ENCODE measurements at places on chromosomes 2 and 18.

DNA sequence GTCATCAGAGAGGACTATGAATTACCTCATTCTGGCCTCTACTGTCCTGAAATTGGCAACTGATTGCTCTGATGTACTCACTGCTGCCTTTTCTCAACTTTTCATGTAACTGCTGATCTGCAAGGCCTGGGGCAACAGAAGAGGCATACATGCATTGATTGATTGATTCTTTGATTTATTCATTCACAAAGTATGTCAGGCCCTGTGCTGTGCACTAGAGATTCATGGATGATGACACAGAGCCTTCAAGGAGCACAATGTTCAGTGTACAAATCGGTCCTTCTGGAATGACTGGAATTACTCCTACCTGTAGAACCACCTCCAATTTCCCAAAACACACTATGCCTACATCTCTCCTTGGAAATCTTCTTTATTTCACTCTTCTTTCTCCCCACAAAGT lies 111.3 kb downstream of the LRATD1 start:
- DNase-seq, result no peak

DNA sequence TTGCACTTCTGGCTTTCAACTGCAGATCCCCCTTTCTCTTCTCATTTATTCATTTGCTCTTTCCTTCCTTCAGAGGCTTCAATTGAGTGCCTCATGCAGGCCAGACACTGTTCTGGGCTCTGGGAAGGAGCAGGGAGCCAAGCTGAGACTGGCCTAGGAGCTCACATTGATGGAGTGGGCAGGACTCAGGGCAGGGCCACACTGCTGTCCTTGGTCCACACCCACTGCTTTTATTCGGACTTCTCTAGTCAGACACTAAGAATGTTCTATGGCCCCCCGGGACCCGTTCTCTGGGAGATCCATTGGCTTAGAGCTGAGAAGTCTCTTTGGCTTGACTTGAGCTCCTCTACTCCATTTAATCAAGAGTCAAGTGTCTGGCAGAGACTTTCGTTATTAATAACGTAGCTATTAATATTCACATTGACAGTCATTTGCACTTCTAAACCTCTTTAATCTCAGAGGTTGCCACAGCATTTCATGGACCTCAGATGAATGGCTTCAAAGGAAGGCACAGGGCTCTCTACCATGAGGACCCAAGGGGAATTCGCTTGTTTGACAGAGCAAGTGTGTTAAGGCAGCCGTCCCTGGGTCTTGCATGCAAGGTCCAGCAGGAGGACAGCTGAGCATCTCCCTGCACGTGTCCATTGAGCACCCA lies 20.1 kb downstream of the SH3RF3 start:
- no peak for DNase-seq

- DNase-seq, result no peak
Measured at GRCh38 chr2:98545591-98545990, 62.7 kb downstream of the COA5 start.

- DNase-seq, result no peak
Measured at GRCh38 chr18:32549248-32550110, 78.8 kb upstream of the GAREM1 start.

DNA sequence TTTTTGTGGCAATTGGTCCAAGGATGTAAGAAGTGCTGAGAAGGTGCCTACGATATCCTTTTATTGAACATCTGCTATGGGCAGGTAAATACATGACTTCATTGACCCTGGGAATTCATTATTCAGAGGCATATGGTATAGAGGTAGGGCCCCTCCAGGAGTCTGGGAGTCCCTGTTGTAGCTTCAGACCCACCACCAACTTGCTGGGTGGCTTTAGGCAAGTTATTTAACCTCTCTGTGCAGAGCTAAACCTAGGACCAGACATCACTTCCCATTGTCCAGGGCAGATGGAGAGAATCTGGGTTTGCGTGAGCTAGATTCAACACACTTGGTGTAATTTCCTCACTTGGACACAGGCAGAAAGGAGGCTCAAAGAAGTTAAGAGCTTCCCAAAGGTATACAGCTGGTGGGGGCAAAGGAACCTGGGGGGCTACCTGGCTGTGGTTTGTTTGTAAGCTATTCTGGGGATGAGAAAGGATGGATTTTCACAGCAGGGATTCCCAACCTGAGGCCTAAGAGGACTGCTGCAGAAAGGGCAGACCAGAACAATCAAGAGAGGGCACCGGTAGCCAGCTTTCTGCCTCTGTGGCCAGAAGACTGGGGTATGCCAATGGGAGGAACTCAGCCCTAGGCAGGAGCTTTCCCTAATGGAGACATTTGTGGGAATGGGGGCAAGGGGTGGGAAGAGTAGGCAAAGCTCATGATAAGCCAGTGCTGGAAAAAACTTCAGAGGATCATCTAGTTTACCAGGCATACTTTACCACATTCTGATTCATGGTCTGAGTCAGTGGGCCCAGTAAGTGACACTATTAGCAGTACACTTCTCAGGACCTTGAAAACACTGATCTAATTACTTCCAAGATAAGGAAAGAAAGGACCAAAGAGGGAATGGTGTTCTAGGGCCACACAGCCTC lies 102.7 kb upstream of the SMAD2 start:
- peak; percentile 11 for DNase-seq

GRCh38 chr2:164014068-164014731 lies 278.4 kb upstream of the FIGN start:
- DNase-seq, result no peak

DNA sequence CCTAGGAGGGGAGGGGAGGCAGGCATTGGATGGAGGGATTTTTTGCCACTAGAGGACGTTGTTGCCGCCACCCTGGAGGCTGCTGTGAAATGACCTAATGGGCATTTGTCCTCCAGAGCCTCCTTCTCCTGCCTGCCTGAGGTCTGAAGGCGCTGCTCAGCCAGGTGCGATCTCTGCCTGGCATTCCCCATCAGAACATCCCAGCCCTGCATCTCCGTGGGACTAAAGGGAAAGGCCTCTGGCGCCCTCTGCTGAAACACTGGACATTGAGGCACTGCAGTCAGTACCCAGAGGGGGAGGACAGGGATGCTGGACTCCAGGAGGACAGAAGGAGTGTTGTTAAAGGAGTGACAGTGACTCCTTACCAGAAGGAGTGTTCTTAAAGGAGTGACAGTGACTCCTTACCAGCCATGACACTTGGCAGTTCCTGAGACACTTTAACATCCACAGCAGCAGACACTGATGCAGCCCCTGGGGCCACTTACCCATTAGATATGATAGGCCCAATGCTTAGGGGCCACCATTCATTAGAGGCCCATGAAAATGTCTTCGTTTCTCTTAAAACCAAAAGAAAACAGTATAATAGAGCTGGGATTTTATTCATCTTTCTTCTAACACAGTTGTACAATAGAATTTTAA lies 17.0 kb downstream of the THNSL2 start:
- DNase-seq, result no peak

- no peak for DNase-seq
Measured at GRCh38 chr2:46717344-46718121, 198.1 kb downstream of the MCFD2 start.

GRCh38 chr2:65098741-65099140 lies 31.2 kb downstream of the RAB1A start:
- DNase-seq, result no peak

DNA sequence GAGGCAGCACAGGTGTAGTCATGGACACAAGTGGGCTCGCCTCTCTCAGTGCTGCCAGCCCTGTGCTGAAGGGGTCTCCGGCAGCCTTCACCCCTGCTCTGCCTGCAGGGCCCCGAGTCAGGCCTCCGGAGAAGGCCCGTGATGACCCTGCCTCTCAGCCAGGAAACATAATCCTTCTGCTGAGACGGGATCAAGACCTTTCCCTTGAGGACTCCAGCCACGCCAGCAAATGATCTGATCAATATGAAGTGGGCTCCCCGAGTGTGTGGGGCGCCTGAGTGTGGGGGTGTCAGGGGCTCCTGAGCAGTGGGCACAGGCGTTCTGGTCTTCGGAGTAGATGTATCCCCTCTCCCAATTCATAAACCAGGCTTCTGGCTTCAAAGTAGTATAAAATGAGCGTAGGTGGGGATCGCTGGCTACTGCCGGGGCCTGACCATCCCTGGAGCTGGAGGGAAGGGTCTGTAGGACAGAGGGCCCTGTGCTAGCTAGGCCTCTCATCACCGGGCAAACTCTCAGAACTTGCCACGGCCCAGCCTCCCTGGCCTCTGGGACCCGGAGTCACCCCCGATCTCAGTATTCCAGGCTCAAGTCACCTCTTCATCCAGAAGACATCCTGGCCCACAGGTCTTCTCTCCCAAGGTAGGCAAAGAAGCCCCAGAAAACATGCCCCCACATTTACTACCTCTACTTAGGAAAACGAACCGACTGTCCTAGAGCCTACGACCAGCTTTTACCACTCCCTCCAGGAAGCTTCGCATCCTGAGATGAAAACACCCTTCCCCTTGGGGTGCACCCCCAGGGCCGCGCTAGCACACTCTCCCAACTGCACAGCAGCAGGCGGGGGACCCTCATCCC lies 33.6 kb downstream of the CRACDL start:
- peak; percentile 52 for DNase-seq

Measured in upper lobe of right lung (tissue), 1 donor.